ENCODE measurements at places on chromosomes 1 and 21. TPM values are rescaled to one million over a fixed set of nuclear protein-coding genes. Genes with fewer than 3 reads are reported as not detected.
A peak's percentile ranks its signal among the peaks of the same experiment; 100 is the strongest.

DNA sequence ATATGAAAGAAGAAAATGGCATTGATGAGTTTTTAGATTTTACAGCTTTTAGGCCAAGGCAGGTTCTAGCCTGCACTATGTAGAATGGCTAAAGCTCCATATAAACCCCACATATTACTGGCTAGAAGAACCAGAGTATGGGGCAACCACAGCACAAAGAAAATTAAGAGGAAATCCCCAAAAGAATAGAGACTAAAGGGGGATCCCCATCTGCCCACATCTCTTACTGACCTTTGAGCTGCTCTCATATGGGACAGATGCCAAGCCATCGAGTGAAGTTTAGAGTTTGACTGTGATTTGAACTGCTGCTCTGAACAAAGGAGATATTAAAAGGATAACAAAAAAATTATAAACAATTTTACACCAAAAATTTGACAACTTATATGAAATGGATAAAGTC lies 102.2 kb upstream of the HAO2 start:
- DNase-seq: no peak

GRCh38 chr1:176858433-176858916 lies 306.0 kb downstream of the ASTN1 start:
- no peak for DNase-seq

DNA sequence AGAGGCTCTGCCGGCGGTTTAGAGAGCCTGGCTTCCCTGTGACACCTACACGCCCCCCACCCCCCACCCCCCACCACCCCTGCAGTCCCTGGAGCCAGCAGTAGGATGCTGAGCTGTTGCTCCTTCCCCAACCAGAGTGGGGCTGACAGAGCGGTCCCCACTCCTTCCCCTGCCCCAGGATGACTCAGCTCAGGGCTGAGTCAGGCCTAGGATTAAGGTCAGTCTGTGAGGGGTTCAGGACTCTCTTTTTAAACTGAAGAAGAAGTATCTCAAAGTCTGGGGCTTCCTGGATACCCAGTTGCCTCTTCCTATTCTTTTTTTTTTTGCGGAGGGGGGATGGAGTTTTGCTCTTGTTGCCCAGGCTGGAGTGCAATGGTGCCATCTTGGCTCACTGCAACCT lies 19.1 kb downstream of the DMBX1 start:
- no peak for DNase-seq

- DNase-seq: peak; percentile 48
Observed at GRCh38 chr1:67957066-67957465, 93.4 kb downstream of the DIRAS3 start.

- no peak for DNase-seq
Observed at GRCh38 chr1:100445565-100445964, 92.4 kb upstream of the GPR88 start.

DNA sequence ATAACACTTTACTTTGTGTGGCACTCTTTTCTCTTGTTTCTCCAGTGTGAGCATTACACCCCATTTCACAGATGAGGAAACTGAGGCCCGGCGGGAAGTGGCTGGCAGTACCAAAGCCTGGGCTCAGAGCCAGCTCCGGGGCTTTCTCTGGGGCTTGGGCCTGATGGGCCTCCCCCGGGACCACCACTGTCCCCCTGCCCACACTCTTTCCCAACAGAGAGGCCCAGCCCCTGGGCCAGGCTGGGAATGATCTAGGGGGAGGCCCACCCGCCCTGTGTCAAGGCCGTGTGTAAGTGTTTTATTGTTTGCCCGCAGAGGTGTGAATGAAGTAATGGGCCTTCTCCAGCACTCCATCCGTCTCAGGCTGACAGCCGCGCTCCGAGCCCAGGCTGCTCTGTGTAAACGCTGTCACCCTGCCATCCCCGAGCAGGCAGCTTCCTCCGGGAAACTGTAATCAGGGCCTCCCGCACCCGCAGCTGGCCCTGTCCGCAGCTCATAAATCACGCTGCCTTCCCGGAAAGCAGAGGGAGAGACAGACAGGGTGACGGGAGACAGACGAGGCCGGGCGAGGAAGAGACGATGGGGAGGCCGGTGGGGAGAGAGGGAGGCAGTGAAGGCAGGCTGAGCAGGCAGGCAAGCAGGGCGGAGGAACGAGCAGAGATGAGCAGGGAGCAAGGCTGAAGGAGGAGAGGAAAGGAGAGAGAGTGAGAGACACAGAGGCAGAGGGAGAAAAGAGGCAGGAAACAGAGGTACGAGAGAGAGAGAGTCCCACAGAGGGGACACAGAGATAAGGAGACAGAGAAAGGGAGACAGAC lies 109.7 kb upstream of the ZBTB40 start:
- DNase-seq: peak; percentile 84

- DNase-seq: no peak
Observed at GRCh38 chr1:11628767-11629166, 25.5 kb downstream of the FBXO2 start.

- no peak for DNase-seq
Observed at GRCh38 chr1:53180226-53180625, 16.4 kb upstream of the CPT2 start.

GRCh38 chr1:163013826-163014600 lies 55.1 kb upstream of the RGS4 start:
- no peak for DNase-seq

DNA sequence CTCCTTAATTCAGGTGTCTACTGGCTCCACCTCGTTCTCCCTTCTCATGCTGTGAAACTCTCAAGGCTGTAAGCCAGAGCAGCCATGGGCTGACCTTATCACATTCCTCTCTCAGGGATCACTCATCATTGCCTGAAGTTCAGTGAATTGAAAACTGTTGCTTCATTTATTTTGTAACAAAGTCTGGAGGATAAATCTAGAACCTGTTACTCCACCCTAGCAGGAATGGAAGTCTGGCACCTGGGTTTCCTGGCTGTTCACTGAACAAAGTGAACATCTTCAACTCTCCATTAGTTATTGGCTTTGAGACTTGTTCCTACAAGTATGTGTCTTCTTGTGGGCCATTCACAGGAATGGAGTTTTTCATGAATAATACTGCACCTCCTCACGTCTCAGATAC lies 584.1 kb downstream of the PTPRU start:
- DNase-seq: no peak

DNA sequence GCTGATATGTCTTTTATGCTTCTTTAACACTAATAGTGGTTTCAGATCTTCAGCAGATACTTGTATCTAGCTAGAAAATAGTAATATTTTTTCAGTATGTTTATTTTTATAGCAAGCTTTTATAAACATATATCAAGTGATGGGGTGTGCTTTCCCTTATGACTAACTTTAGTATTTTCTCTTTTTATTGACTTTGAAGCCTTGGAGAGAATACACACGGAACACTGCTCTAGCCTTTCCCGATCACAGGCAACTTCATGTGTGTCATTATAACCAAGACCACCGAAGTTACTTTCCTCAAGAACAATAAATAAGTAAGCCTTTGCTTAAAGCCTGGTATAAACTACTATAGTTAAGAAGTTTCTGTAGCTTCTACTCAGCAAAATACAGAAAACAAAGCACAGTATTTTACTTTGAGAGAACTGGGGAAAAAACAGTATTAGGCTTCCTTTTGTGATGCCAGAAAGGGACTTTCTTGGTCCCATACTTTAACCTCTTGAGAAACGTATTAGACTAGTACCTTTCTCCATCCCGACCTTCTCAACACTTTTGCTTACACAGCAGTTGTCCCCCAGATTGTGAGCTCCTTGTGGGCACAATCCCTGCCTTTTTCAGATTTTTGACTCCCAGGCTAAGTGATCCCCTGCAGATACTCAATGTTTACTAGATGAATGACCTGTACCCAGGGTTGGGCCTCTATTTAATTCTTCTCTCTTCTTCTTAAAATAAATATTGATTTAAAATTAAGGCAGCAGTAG lies 3.3 kb downstream of the ADSS2 start:
- DNase-seq: no peak

The TFAP2E gene
- polyA plus RNA-seq: 0.59 TPM

The ATP1A2 gene
- polyA plus RNA-seq: 0.07 TPM

The GJA4 gene
- not detected for polyA plus RNA-seq

The NHLH1 gene
- polyA plus RNA-seq: 0.16 TPM

The SLC26A9 gene
- not detected for polyA plus RNA-seq

The CHRM3 gene
- polyA plus RNA-seq: 0.16 TPM

All from SK-N-SH (cell line).